ENCODE measurements at places on chromosomes 3 and 15.

DNA sequence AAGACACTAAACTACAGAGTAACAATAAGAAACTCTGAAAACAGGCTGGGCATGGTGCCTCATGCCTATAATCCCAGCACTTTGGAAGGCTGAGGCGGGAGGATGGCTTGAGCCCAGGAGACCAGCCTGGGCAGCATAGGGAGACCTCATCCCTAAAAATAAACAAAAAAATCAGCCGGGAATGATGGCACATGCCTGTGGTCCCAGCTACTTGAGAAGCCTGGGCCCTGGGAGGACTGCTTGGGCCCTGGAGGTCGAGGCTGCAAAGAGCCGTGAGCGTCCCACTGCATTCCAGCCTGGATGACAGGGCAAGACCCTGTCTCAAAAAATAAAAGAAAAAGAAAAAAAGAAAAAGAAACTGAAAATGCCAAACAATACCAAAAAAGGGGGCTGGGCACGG is 55.4 kb downstream of the TMCC1 start:
- DNase-seq, result no peak
- no peak overlapping the region for H3K27ac ChIP-seq
- H3K4me3 ChIP-seq, result no peak overlapping the region
- H3K27me3 ChIP-seq, result no peaks in the 10 kb centered on the region
- H3K36me3 ChIP-seq, result no peaks in the 10 kb centered on the region

GRCh38 chr3:104526901-104527401 is 839.8 kb upstream of the ALCAM start:
- no peak overlapping the region for H3K27ac ChIP-seq
- H3K36me3 ChIP-seq, result no peaks in the 10 kb centered on the region
- H3K27me3 ChIP-seq, result no peaks in the 10 kb centered on the region
- no peaks in the 10 kb centered on the region for H3K4me1 ChIP-seq
- no peak overlapping the region for H3K4me3 ChIP-seq
- no peak for DNase-seq

GRCh38 chr3:139225548-139225947 is 118.3 kb upstream of the MRPS22 start:
- no peaks in the 10 kb centered on the region for H3K36me3 ChIP-seq
- no peak overlapping the region for H3K27ac ChIP-seq
- no peak for DNase-seq
- no peak overlapping the region for H3K4me3 ChIP-seq

- H3K36me3 ChIP-seq, result peaks cover 6% of the 10 kb centered on the region
- peaks cover 30% of the 10 kb centered on the region for H3K4me1 ChIP-seq
- H3K4me3 ChIP-seq, result peak overlapping the region; percentile 71
These were observed 1.4 kb downstream of the DVL3 start for GRCh38 chr3:184156522-184156955.

All from K562 (cell line).